Endothelial cell of umbilical vein (primary cell): ENCODE measurements at places on chromosomes 5 and 9. TPM values are rescaled to one million over a fixed set of nuclear protein-coding genes. Genes with fewer than 3 reads are reported as not detected.

Gene SPINK7
- polyA plus RNA-seq = not detected in 2 replicates

Gene PCDHGA4
- polyA plus RNA-seq = 2.4 and 2.6 TPM in 2 replicates

Gene HRCT1
- 7.0 and 9.9 TPM in 2 replicates for polyA plus RNA-seq

Gene STOM
- 133 and 153 TPM in 2 replicates for polyA plus RNA-seq

Gene FAM153A
- not detected in 2 replicates for polyA plus RNA-seq

Gene CDHR2
- polyA plus RNA-seq = not detected in 2 replicates

Gene RNF183
- polyA plus RNA-seq = not detected in 2 replicates

Gene CSF2
- not detected in 2 replicates for polyA plus RNA-seq

Gene KLHL9
- 7.4 and 8.0 TPM in 2 replicates for polyA plus RNA-seq

Gene PCDHA9
- 0.03 TPM in 1 of 2 replicates, not detected in the other for polyA plus RNA-seq

Gene FOXD4L3
- polyA plus RNA-seq = not detected in 2 replicates

Gene CAMK2A
- polyA plus RNA-seq = not detected in 2 replicates

Gene TAF11L10
- not detected in 2 replicates for polyA plus RNA-seq

Gene GCNT4
- polyA plus RNA-seq = not detected in 2 replicates

GRCh38 chr5:79301046-79301712 is 65.2 kb downstream of the JMY start:
- DNase-seq = no peak

GRCh38 chr5:102975457-102976182 is 144.3 kb downstream of the GIN1 start:
- peak; percentile 77 for DNase-seq

GRCh38 chr5:172420235-172420939 is 33.9 kb downstream of the SH3PXD2B start:
- DNase-seq = no peak

GRCh38 chr5:157820593-157821252 is 38.2 kb downstream of the CLINT1 start:
- peak; percentile 80 for DNase-seq

- no peak for DNase-seq
Measured at GRCh38 chr5:27240791-27241190, 202.4 kb upstream of the CDH9 start.

GRCh38 chr5:56861893-56862485 is 46.6 kb downstream of the MAP3K1 start:
- no peak for DNase-seq

DNA sequence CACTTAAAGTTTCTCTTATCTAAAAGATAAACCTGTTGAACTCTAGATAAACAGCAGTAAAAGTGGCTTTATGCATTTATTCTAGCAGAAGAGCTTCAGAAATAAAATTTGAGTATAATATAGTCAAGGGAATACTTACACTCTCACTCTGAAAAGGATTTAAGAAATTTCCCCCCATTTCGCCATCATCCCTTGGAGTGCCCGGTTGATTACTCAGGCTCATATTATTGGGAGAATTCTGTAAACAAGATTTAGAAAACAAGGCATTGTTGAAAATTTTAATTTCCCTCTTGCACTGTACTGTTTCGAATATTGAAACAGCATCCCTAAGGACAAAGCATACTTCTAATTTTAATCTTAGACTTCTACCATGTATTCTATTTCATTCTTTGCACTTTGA is 34.5 kb upstream of the ACOT12 start:
- DNase-seq = no peak

- DNase-seq = no peak
Measured at GRCh38 chr5:36590513-36591286, 15.7 kb upstream of the SLC1A3 start.

DNA sequence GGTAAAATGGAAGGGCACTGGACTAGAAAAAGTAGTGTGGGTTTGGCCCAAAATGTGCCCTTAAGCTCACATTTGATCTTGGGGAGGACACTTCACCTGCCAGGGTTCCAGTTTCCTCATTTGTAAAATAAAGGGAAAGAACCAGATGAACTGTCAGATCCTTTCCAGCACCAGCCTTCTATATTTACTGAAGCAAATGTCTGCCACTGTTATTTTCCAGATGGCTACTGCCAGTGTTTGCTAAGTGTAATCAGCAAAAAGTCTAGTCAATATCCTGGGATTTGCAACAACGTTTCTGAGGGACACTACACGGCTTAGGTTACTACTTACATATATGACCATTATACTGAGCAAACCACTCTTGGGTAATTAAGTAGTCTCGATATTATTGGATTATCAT is 340.3 kb downstream of the KCNN2 start:
- no peak for DNase-seq

- no peak for DNase-seq
Measured at GRCh38 chr5:30042677-30043076, 1150.8 kb upstream of the CDH6 start.

- no peak for DNase-seq
Measured at GRCh38 chr5:82470185-82470994, 192.2 kb upstream of the RPS23 start.

- DNase-seq = peak; percentile 85
Measured at GRCh38 chr5:169970911-169971765, 9.2 kb downstream of the INSYN2B start.

DNA sequence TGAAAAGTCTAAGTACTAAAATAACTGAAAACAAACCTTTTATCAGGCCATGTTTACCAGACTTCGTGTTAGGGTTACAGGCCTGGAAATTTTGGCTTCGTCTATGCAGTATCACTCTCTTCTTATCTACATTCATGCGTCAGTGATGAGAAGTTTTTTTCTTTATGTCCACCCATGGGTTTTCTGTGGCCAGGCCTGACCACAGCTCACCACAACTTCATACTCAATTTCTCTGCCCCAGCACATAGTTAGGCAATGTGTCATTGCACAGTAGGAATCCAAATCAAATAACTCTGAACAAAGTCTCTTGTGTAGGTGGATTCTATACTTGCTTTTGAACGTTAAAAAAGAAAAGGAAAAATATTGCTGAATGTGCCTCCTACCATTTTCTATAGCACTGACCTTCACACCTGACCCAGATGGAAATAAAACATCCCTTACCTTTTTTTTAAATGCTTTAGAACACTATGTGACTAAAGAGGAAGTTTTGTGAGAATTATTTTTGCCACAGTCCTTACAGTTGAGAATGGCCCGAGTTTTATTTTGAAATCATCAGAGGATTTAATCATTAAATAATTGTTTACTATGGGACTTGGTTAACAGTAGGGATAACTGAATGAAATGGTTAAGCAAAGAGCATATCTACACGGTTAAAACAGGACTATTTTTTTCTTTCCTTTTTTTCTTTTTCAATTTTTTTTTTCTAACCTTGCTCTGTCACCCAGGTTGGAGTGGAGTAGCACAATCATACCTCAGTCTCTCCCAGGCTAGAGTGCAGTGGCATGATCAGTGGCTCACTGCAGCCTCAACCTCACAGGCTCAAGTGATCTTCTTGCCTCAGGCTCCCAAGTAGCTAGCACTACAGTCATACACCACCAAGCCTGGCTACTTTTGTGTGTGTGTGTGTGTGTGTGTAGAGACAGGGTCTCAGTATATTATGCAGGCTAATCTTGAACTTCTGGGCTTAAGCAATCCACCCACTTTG is 1247.0 kb upstream of the ACO1 start:
- DNase-seq = no peak

GRCh38 chr9:38380872-38381534 is 11.5 kb upstream of the ALDH1B1 start:
- no peak for DNase-seq

DNA sequence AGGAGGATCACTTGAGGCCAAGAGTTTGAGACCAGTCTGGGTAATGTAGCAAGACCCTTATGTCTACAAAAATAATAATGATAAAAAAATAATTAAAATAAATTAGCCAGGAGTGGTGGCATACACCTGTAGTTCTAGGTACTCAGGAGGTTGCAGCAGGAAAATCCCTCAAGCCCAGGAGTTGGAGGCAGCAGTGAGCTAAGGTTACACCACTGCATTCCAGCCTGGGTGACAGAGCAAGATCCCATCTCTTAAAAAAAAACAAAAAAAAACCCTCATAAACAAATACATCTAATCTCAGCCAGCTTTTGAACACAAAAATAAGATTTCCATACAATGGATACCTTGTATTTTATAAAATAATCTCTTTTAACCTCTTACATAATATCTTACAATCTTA is 363.3 kb upstream of the KLF4 start:
- no peak for DNase-seq

- no peak for DNase-seq
Measured at GRCh38 chr5:169424670-169425378, 123.9 kb upstream of the SLIT3 start.

DNA sequence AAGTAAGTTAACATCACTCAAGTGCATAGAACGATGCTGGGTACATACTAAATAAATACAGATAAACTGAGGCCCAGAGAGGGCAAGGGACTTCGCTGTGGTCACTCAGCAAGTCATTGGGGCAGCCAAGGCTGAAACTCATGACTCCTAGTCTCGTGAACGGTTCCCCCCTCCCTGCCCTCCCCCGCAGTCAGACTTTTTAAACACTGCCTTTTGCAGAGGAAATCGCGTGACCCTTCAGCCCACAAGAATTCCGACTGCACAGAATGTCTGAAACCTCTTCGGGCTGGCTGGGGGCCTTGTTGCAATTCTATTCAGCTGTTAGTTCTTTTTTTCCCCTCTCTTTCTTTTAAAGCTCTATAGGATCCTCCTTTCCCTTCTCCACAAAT is 28.1 kb downstream of the NEK6 start:
- peak; percentile 90 for DNase-seq

GRCh38 chr9:78938821-78939220 is 632.9 kb upstream of the TLE4 start:
- DNase-seq = no peak

DNA sequence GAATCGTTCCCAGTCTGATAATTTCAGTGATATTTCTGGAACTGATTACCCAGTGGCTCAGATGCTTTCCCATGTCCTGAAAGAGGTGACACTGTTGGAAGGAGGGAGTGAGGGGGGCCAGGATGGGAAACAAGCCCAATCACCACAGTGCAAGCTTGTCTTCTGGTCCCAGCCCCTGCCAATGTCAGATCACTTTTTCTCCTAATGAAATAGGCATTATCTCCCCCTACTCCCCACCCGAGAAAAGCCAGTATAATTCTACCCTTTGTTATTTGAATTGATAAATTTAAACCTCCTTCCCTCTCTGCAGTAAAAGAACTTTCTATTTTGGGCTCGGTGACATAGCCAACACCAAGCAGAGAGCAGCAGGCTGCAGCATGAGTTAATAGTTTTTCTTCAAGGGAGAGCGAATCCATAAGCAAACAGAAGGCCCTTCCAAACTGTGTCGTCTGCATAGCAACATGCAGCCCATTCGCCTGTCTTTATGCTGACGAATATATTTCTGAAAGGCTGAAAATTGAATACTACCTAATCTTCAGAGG is 14.6 kb upstream of the PPP2CA start:
- DNase-seq = no peak

- DNase-seq = no peak
Measured at GRCh38 chr9:68961587-68961986, 52.3 kb downstream of the PRKACG start.

GRCh38 chr5:110738503-110738811 is 350 bp upstream of the SLC25A46 start:
- DNase-seq = no peak

- no peak for DNase-seq
Measured at GRCh38 chr9:80720579-80720978, 968.8 kb downstream of the TLE1 start.

- DNase-seq = no peak
Measured at GRCh38 chr9:134365791-134366222, 39.6 kb downstream of the RXRA start.

- no peak for DNase-seq
Measured at GRCh38 chr9:113648048-113648447, 184.5 kb downstream of the RGS3 start.

DNA sequence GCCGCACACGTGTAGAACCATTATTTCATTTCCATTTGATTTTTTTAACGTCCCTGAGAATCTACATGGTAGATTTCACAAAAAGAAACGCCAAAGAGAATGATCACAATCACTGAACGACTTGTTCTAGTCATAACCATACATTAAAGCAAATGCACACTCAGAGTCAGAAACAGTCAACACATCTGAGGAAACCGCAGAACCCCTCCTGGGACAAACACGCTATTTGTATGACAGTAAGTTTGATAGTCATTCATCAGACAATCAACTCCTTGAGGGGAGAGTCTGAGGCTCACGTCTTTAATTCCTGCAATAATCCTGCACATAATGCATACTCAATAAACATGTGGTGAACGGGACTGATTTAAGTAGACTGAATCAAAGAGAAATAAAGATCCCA is 129.2 kb downstream of the MED27 start:
- DNase-seq = no peak

DNA sequence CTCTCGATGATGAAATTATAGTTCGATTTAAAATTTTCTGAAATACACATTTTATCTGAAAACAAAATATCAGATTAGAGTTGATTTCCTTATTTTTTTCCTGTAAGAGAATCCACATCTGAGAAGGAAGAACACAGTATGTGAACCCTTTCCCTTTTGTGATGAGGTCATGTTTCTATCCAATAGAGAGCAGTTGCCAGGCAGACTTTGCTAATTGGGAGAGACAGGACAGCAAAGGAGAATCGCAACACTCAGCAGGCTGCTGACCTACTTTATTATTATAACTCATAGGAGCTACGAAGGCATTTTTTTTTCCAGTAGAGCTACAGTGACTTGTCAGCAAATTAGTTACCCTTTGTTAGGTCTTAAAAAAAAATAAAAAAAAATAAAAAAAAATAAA is 242.1 kb downstream of the HCN1 start:
- DNase-seq = peak; percentile 54

- no peak for DNase-seq
Measured at GRCh38 chr5:112125903-112126302, 293.2 kb downstream of the EPB41L4A start.

DNA sequence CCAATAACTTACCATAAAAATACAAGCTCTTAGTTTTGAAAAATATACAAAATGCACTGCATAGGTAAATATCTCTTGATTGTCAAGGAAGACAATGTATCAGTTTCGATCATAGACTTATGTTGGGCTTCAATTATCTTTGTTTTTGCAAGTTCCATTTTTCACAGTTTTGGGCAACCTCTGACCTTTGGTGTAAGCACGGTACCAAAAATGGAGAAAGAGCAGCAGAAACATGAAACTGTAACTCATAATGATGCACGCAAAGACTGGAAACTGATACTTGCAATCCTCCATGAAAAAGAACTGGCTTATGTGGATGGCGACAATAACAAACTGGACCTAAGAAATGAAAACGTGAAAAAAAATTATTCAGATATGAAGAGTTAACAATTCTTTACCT is 54.5 kb upstream of the DEPDC1B start:
- no peak for DNase-seq

DNA sequence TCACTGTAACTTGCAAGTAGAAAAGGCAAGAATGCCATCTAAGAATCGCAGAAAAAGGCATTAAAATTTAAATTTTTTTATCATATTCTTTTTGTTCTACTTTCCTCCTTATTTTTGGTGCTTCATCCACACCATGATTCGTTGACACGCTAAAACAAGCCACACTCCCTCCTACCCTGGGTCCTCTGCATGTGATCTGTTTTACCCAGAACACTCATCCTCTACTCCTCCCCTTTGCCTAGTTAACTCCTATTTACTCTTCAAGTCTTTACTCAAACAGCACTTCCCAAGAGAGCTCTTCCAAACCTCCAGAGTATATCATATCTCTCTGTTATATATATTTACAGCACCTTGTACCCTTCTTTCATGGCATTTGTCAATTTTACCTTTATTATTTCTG is 61.4 kb upstream of the SRP19 start:
- DNase-seq = no peak
